ENCODE measurements at places on chromosomes 5 and 9.

- no peak for DNase-seq
These were observed 22.5 kb upstream of the DMRT1 start for GRCh38 chr9:818958-819357.

- no peak for DNase-seq
These were observed 27.1 kb downstream of the KCNMB1 start for GRCh38 chr5:170362102-170362501.

DNA sequence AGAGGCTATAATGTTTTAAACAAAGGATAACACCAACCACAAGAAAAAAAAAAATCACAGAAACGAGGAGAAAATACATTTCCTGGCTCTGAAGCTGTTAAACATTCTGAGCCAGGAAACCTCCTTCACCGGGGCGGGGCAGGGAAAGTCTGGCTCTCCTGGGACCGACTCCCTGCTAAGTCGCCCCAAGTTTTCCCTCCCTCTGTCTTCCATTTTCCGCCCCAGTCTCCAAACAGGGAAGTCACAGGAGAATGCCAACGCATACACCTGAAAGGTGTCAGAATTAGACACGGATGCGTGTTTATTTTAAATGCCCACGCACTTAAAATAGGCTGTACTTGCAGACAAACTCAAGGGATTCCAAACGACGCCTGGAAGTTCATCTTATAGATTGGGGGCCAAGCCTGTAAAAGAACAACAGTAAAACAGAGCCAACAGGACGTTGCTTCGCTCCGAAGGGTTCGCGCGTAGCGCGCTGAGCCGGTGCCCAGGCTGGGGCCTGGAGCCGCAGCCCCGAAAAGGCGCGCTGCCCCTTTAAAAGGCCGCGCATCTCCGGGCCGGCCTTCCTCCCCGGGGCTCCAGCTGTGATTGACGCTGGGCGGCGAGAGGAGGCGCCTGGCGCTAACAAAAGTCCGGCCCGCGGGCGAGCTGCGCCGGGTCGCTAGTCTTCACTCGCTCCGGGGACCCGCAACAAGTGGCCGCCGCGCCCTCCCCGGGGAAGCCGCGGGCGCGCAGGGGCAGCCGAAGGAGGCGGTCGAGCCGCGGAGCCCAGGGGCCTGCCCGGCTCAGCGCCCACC is at the start of gene FBXL7:
TSS of gene FBXL7 (plus strand) at position 653 of the 797 bp plus-strand sequence.
- DNase-seq, result peak; percentile 65

DNA sequence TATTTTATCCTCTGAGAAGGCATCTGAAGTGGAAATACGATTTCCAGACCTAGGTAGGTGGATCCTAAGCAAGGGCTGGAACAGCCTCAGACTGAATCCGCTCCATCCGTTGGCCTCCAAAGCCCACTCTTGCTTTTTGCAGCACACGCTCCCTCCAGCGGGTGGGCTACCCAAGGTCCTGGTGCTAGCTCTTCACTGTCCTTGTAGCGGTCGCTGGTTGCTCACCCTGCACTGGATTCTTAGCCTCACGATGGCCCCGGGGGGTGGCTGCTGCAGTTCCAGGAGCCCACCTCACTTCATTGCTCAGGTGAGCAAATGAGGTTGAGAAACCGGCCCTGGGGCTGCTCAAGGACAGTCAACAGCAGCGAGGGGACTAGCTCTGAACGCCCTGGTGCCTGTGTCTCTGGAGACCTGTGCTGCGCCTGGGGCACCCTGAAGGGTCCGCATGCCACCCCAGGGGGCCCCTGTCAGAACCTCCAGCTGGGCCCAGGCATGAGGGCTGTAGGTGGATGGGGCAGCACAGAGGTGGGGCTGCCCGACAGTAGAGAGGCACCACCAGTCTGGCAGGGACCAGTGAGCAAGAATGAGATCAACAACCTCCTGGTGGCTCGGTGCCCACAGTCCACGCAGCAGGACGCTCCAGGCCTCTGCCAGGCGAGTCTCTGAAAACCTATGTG is 4.3 kb downstream of the MGAT4B start:
- DNase-seq, result peak; percentile 86

- no peak for DNase-seq
These were observed 599.9 kb downstream of the ISL1 start for GRCh38 chr5:51983161-51983560.

DNA sequence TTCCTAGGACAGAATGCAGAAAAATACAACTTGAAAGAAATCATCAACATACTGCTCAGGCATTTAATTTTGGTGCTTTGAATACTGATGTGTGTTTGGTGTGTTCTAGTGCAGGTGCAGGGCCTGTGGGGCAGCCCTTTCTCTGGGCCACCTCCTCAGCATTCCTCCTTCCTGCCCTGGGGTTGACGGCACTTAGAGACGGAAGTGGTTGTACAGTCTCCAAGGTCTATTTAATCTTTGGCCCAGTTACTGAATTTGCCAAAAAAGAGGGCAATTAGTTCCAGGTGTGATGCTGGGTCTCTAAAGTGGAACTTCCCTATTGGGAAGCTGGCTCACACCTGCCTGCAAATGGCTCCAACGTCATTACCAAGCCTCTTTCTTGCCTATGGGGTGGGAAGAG is 269.0 kb downstream of the SH3GL2 start:
- no peak for DNase-seq

- no peak for DNase-seq
These were observed 2.2 kb downstream of the HNRNPA0 start for GRCh38 chr5:137751869-137752491.

GRCh38 chr9:78118742-78119473 is 87.3 kb upstream of the GNAQ start:
- no peak for DNase-seq

DNA sequence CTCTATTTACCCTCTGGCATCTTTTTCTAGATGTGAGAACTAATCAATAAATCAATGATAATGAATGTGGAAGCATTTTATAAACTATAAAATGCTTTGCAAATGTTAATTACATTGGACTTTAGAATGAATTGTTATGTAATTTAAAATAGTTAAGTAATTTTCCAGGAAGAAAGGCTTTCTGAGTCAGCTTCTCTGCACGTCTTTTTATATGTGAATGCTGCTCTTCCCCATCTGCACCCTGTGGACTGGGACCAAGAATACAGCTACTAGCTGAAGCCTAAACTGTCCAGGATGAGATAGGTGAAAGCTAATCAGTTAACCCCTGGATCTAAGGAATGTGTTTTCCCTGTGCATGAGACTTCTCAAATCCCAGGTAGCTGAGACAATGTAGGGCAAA is 292.9 kb downstream of the NR3C1 start:
- no peak for DNase-seq

GRCh38 chr5:172929371-172929838 is 29.8 kb upstream of the RPL26L1 start:
- no peak for DNase-seq

DNA sequence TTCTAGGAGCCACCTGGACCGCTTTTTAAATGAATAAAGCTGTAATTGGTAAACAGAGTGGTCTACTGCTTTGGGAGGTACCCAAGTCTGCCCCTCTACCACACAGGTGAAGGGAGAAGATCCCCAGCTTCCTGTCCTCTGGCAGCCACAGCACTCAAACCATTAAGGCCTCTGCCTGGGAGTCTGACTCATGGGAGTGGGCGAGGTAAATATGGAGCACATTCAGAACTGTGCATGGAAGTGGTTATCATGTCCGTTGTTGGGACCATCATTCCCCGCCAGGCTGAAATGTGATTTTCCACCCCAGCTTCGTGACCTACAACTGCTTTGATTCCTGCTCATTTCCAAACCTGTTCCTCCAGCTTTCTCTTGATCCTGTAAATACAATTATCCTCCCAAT is 59.5 kb upstream of the ALDH1B1 start:
- no peak for DNase-seq

- DNase-seq, result no peak
These were observed 4.3 kb downstream of the CNOT8 start for GRCh38 chr5:154862766-154863165.

DNA sequence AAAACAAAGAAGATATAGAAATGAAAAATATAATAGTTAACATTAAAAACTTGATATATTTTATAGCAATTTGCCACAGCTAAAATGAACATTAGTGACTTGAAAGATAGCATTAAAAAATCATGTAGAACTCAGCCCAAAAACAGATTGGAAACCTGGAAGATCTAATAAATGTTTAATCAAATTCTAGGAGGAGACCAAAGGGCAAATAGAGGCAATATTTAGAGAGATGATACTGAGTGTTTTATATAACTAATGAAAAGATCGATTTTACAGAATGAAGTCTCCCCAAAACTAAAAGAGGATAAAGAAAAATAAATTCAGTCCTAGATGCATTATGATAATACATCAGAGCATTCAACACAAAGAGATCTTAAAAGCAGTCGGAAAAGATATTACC is 127.0 kb downstream of the CWC27 start:
- DNase-seq, result no peak

DNA sequence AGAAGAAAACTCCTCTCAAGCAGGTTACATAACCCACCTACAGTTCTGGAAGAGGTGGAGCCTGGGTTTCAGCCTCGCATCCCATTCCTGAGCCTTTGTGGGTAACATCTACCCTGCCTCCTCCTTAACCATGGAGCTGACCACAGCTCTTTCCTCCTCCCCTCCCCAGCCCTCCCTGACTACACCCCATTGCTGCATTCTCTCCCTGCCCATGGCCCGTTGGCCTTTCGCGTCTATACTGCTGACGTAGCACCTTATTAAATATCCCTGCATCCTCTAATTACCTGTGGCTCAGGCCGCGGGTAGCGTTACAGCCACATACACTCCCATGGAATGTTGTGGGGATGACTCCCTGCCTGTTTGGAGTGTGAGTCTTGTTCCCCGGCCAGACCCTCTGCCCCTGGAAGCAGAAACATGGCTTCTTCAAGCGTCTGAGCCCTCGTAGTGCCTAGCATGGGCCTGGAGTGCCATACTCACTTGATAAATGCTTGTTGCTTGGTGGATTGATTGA is 72.8 kb downstream of the WWC1 start:
- DNase-seq, result no peak

DNA sequence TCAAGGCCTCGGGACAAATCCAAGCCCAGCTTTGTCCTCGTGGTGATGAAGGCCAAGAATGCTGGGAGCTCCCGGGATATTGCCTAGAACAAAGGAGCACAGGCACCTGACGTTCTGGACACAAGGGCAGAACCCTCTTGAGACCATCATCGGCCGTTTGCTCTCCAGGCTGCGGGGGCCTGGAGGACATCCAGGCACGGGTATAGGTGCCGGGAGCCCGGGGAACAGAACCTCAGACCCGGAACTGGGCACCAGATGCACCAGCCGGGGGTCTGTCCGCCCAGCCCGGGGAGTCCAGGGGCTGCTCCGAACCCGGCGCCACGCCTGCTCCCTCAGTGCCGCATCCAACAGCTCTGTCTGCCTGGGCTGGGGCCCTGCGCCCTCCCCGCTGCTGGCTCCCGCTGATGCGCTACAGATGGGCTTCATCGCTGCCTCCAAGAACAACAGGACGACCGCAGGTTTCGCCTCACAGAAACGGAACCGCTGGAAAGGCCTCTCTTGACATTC is 88.0 kb downstream of the ADAMTS2 start:
- DNase-seq, result peak; percentile 39

- no peak for DNase-seq
These were observed 19.7 kb downstream of the ZCCHC10 start for GRCh38 chr5:133006653-133007052.

DNA sequence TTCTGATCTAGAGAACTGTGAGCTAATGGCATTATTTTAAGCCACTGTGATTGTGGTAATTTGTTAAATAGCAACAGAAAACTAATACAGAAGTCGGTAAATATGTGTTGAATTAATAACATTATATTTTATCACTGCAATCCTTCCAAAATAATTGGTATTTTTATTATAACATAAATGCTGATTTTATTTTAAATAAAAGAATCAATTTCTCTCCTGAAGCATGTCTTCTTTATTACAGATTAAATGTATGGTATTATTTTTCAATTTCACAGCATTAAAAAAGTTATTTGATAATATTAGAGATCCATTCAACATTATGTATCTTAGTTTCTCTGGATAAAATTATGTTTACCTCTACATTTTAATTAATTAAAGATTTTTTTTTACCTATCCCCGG is 165.5 kb upstream of the EDIL3 start:
- DNase-seq, result no peak

- DNase-seq, result no peak
These were observed 106.3 kb upstream of the SNX2 start for GRCh38 chr5:122668552-122668951.

DNA sequence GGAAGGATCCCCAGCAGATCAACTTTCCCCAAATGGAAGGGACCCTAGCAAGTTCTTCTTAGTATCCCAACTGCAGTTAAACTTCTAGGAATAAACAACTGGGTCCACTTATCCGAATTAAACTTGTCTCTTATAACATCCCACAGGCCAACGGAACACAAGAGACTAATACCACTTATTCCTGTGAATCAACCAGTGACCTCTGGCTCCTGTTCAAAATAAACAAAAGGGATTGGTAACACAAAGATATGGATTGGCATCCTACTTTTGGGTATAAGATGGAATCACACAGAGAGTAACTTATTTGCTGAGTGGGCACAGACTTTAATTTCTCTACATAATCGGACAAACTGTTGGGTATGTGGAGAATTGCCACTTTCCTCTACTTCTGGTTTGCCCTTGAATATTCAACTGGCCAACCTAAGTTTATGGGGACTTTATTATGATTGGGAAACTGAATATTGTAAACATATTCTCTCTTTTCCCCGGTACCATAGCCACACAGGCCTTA is 12.4 kb upstream of the PAIP1 start:
- no peak for DNase-seq

- DNase-seq, result no peak
These were observed 9.3 kb upstream of the FRRS1L start for GRCh38 chr9:109176386-109176785.

Data from right lobe of liver (tissue), 6 donors.